ENCODE measurements at places on chromosomes 1 and 21.

GRCh38 chr1:225874431-225874830, 7.7 kb downstream of the TMEM63A start:
- DNase-seq = no peak

- DNase-seq = peak; percentile 76
Measured at GRCh38 chr1:183915625-183916510, 110.9 kb downstream of the RGL1 start.

- no peak for DNase-seq
Measured at GRCh38 chr1:28326984-28327383, 1.9 kb upstream of the MED18 start.

- DNase-seq = no peak
Measured at GRCh38 chr1:189606795-189607476, 870.7 kb downstream of the BRINP3 start.

GRCh38 chr1:16441282-16441665, 750 bp downstream of the NECAP2 start:
- DNase-seq = no peak
